ENCODE measurements at places on chromosomes 3 and 15.

DNA sequence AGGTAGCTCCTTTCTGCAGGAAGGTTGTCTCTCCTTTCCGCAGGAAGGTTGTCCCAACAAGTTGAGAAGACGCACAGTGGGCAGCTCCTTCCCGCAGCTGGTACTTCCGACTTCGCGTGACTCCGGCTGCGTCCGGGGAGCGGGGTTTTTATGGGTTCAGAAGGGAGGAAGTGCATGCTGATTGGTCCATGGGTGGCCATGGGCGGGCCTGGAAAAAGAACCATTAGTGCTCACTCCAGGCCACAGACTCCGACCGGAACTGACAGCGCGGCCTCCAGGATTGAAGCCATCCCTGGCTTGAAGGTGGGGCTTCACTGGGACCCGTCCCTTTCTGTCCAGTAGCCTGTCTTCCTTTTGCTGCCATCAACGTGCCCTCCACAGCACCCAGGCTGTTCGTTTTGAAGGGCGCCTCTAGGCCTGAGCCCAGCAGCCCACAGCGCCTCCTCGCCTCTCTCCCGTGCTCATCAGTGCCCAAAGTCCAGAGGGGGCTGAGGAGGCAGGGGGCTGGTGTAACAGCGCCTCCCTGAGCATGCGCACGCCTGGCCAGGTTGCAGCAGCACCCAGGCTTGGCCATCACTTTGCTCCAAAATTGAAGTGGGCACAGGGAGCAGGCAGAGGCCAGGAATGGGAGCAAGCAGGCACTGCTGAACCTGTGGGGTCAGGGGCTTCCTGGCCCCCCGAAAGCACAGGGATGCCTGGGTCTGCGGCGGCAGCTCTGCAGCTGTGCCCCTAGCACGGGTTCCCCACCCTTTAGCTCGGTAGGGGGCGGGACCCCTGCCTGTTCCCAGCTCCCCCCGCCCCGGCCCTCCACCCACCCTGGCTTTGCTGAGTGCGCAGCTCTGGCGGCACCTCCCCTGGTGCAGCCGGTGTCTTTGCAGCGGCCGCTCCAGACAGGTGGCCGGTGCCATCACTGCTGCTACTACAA lies 330.6 kb upstream of the MCTP2 start:
- no peak for DNase-seq

DNA sequence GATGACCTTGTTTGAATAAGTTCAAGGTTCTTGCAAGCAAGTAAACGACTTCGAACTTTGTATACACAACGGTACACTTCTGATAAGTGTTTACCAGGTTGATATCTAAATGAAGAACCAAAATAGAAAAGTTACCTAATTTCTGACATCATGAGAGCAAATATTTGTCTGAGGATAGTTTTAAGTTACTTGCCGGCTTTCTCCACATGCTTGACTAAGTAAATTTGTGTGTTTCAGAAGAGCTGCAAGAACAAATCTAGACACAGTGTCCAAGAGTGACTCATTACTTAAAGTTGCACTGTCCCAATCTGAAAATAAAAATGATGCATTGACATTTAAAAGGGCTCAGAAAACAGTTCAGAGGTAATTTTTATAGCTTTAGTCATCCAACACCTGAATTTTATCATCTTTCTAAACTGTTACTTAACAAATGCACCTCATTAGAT lies 115.1 kb downstream of the HERC1 start:
- DNase-seq: no peak

GRCh38 chr15:45665261-45665660 lies 30.4 kb downstream of the SQOR start:
- DNase-seq: no peak

DNA sequence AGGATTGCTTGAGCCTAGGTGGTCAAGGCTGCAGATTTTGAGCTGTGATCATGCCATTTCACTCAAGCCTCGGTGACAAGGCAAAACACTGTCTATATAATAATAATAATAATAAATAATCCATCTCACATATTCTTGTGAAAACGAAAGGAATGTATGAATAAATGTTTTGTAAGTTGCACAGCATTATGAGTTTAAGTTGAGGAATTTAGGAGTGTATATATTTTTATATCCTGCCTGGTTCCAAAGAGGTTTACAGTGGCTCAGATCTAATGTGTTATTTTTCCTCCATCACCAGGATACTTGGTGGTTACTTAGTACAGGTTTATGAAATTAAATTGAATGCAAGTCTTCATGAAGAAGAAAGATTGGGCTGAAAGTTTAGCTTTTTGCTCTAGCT lies 77.2 kb downstream of the ATG7 start:
- DNase-seq: no peak

DNA sequence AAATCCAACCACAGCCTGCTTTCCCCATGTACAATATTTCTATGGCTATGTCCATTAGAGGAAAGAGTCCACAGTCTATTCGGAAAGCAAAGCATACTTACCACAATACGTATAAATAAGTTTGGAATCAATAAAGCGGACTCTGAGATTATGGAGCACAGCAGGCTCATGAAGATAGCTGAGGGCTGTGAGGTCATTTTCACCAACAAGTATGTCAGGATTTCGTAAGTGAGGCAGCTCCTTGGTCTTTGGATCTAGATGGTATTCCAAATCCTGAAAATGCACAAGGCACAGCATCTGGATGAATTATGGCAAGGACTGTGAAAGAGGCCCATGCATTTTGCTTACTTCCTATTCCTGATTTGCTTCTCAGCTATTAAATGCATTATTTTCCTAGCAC lies 100.4 kb downstream of the MYO5A start:
- no peak for DNase-seq

GRCh38 chr15:71651750-71652186 lies 158.6 kb upstream of the NR2E3 start:
- peak; percentile 61 for DNase-seq
